ENCODE measurements at places on chromosomes 3 and 15.

- no peak for DNase-seq
Measured at GRCh38 chr3:112027142-112027541, 7.4 kb upstream of the TMPRSS7 start.

- no peak for DNase-seq
Measured at GRCh38 chr3:59908280-59908679, 858.5 kb upstream of the CFAP20DC start.

GRCh38 chr3:52087731-52088130 is 31.4 kb upstream of the DUSP7 start:
- DNase-seq, result no peak

DNA sequence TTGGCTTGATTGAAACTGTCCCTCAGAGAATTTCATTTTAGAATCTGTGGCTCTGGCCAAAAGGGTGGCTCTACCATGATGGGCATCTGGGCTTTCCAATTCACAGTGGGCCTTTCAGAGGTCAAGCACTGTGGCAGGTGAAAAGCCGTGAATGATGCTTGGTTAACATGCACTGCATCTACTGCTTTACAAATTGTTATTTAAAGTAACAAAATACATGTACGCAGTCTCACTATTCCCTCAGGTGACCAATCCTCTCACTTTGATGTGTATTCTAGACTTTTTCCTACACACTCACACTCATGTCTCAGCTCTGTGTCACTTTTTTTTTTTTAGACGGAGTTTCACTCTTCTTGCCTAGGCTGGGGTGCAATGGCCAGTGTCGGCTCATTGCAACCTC is 70.5 kb downstream of the MGLL start:
- no peak for DNase-seq

DNA sequence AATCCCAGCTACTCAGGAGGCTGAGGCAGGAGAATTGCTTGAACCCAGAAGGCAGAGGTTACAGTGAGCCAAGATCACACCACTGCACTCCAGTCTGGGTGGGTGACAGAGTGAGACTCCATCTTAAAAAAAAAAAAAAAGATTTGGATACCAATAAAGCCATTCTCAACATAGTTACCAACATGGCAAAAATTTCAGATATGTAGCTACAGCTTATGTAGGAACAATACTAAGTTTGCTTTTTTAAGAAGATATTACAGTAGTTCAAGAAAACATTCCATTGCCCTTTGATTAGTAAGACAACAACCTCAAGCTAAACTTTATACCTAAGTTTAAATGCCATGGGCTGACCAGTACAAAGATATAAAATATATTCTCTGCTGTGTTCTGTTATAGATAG is 34.4 kb downstream of the ZNF106 start:
- DNase-seq, result no peak

GRCh38 chr15:62880278-62880677 is 162.3 kb upstream of the TPM1 start:
- no peak for DNase-seq

DNA sequence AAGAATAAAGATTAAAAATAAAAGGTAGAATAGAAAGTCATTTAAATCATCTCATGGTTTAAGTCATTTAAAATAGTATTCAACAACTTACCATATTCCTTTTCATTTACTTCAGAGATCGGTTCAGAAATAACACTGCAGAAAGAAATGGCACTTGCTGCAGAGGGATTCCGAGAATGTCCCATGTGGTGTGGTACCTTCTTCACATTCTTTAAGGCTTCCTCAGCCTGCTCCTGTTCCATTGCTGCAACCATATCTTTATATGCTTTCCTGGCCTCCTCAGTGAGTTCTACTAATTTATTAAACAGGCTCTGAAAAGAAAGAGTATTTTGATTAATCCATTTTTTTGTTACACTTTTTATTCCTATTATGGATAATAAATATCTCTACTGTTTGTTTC is 32.6 kb upstream of the SHC4 start:
- DNase-seq, result no peak

GRCh38 chr15:101660005-101660404 is 7.8 kb upstream of the TM2D3 start:
- DNase-seq, result no peak

DNA sequence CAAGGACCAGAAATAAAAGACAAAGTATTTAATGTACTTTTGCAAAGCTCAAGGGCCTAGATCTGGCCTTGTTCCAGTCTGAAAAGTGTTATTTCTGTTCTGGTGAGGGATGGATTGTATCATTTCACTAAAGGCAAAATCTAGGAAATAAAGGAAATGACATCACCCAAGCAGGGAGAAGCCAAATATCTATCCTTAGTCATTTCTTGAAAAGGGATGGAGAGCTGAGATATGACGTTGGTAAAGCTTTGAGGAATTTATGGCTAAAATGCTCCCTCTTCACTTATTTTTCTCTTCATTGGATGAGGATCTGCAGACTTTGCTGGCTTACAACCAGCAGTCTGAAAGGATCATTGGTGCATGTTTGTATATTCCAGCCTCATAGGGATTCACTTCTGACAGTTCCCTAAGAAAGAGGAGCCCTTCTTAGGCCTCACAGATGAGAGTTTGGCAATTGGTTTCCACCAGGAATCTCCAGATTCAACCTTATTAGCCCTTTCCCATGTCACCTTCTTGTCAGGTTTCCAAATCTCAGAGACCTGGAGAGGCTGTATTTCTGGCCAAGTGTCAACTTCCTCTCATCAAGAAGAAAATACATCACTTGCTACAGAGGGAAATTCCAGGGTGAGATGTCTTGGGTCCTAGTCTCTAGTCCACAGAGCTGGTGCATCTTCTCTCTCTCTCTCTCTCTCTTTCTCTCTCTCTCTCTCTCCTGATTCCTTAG is 93.7 kb upstream of the BOC start:
- DNase-seq, result no peak

GRCh38 chr3:115272036-115272824 is 125.1 kb upstream of the ZBTB20 start:
- DNase-seq, result no peak

DNA sequence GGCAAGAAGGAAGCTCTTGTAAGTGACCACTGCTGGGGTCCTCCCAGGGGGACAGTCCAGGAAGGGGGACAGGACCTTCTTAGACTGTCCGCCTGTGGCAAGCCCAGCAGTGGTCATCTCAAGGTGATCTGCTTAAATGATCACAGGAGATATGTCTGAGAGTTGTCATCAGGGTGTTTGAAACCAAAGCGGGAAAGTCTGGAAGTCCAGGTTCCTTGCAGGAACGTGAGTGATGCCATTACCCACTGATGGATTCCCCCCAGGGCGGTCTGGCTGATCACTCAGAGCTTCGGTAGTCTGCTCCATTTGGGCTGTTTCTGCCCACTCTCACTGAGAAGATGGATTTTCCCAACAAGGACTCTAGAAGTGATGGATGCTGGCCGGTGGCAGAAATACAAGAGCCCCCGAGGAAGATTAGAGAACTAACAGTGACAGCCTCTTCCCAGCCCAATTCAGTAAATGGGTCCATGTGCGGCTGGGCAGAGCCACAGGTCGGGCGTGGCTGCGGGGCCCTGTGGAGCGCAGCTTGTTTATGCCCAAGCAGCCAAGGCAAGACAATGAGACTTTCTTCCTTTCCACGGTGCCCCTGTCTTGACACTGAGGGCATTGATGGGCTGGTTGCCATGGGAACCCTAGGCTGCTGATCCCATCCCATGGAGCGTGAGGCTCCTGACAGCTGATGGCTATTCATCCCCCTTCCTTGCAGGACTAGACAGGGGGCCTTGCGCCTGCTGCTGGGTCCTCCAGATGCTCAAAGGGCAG is 9.5 kb downstream of the PCSK6 start:
- DNase-seq, result no peak

- no peak for DNase-seq
Measured at GRCh38 chr15:84099181-84099580, 136.4 kb upstream of the GOLGA6L4 start.

GRCh38 chr15:80591471-80591870 is 103.6 kb upstream of the ABHD17C start:
- DNase-seq, result no peak

GRCh38 chr3:4071481-4072184 is 231.5 kb upstream of the SETMAR start:
- no peak for DNase-seq

GRCh38 chr15:22850055-22850454 is 11.6 kb downstream of the NIPA2 start:
- no peak for DNase-seq

- DNase-seq, result no peak
Measured at GRCh38 chr15:77115179-77115578, 44.3 kb upstream of the TSPAN3 start.

DNA sequence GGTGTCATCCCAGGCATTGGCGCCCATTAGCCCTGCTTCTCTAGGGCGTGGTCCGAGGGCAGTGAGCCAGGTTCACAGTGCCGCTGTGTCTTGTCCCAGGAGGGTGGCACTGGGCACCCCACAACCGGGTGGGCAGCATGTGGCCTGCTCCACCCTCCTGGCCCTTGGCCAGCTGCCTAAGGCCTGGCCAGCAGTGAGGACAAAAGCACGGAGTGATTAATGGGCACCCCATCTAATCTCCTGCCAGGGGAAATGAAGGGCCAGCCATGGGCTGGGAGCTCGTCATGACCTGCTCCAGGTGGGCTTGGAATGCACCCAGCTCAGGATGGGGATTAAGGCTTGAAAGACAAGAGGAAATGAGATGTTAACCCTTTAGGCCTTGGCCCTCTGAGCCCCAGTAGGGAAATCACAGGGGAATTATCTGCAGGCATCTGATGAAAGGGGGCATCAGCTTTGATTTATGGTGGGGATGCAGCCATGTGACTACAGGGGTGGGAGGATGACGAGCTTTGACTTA is 5.2 kb downstream of the THSD4 start:
- DNase-seq, result no peak

GRCh38 chr3:63762934-63763550 is 56.1 kb upstream of the C3orf49 start:
- no peak for DNase-seq

DNA sequence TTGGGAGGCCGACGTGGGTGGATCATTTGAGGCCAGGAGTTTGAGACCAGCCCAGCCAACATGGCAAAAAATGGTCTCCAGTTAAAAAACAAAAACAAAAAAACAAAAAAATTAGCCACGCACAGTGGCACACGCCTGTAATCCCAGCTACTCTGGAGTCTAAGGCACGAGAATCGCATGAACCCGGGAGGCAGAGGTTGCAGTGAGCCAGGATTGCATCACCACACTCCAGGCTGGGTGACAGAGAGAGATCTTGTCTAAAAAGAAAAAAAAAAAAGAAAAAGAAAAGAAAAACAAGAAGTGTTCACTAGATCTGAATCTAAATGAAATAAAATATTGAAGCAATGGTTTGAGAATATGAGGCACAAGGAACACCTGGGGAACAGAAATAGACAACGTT is 36.7 kb downstream of the SLC9A9 start:
- no peak for DNase-seq

DNA sequence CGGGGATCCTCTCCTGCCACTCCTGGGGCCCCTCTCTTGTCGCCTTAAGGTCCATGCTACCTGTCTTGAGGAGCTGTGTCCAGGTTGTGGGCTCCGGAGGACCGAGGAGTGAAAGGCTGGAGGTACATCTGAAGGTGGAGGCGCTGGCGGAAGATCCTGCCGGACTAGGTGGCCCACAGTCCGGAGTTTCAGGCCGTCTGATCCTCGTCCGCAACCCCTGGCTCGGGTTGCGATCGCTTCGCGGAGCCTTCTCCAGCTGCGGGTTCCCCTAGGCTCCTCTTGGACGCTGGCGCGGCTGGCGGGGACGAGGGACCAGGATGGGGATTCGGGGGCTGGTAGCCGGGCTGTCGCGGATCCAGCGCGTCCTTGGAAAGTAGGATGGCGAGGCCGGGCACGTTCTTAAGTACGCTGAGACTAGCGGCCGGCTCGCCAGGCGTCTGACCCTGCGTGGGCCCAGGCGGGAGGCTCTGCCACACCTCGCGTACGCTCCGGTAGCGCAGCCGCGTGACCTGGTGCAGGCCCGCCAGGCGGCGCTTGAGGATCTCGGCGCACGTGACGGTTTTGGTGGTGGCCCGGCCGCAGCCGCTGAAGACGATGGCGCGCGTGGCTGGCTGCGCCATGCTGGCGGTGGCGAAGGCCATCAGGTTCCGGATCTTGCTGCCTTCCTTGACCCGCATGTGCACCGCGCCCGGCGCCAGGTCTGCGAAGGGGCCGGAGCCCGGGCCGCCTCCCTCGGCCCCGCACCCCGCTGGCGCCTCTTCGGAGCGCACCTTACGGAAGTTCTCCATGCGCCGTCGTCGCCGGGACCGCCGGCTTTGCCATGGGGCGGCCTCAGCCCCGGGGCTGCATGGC is 550 bp downstream of the RPP25 start:
- DNase-seq, result peak; percentile 75

GRCh38 chr15:86877171-86877631 is 797.5 kb downstream of the AGBL1 start:
- no peak for DNase-seq

- DNase-seq, result no peak
Measured at GRCh38 chr3:25592510-25592968, 72.2 kb downstream of the TOP2B start.

DNA sequence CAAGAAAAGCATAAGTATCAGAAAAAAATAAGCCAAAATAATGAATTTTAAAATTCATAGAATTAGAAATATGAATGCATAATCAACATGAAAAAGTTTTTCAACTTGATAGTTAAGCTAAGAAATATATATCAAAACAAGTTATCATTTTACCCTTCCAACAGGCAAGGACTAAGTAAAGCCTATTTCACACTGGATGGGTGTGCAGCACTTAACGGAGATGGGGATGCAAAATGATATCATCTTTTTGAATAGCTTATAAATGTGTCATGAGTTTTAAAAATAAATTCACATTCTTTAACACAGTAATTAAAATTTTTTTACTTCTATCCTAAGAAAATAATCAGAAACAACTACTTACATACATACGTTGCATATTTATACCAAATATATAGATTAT is 20.9 kb downstream of the PIK3R4 start:
- no peak for DNase-seq

- no peak for DNase-seq
Measured at GRCh38 chr3:44968447-44968858, 7.5 kb downstream of the ZDHHC3 start.

DNA sequence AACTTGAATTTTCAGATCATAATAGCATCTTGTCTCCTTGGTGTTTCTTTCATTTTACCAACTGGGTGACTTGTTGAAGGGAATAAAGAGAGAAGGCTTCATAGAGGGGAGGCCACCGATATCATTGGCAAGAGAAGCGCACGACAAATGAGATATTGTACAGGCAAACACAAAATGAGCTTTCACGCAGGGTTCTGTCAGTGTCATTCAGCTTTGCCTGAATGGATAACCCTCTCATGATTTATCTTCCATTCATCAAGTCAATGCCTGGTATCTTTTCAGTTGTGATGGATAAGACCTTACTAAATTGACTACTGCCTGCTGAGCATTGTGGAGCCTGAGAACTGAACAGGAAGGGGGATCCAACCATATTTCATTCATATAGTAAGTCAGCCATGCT is 188.6 kb upstream of the EPHA3 start:
- no peak for DNase-seq

- no peak for DNase-seq
Measured at GRCh38 chr3:72223116-72223515, 438.2 kb upstream of the PROK2 start.

DNA sequence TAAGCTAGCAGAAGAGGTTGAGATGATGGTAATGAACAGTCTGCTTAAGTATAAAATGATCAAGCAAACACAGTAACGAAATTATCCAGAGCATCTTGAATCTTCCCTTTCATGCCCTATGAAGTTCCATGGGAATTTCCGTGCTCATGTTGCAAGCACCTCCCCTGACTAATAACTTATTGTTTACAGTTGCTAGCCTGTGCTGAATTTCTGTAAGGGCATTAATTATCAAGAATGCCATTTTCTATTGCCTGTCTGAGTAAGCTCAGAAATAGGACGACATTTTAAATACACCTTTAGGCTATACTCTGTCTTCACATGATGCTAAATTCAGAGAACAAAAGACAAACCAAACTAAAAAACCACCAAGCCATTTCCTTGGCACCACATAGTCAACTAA is 257.5 kb upstream of the LRTM1 start:
- DNase-seq, result no peak
